ENCODE measurements at places on chromosomes 3 and 15.

GRCh38 chr3:71016178-71016845, 567.2 kb downstream of the FOXP1 start:
- no peak for DNase-seq

GRCh38 chr15:35430301-35430700, 115.7 kb downstream of the DPH6 start:
- no peak for DNase-seq

DNA sequence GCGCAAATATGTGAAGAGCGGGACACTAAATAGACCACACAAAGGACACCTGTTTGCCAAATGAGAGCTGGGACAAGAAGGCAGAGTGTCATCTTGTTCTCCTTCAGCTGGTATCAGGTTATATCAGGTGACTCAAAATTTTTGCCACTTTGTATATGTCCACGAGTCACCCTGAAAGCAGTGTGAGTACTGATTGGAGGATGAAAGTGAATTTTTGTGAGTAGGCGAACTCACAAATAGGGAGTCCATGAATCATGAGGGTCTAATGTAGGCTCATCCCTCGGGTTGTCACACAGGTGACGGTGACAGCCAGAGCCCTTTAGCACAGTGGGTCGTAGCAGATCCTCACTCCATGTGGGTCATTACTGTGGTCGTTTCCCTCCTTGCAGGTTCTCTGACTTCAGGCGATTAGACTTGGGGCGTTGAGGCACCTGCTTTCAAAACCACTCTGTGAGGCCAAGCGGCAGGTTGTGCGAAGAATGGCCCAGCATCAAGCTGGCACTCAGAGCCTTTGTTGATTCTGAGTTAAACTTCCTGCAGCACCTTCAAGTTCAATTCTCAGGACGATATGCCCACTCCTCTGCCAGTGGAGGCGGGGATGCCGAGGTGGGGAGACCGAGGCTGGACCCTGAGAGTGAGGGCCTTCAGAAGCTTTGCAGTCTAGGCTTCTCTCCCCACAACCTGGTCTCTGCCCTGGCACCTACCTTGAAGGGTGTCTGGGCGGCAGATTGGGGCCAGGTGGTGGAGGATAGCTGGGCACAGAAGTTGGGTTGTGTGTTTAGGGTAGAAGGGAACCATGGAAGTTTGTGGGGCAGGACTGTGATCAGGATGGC, 173.8 kb downstream of the SMAD6 start:
- DNase-seq: no peak

DNA sequence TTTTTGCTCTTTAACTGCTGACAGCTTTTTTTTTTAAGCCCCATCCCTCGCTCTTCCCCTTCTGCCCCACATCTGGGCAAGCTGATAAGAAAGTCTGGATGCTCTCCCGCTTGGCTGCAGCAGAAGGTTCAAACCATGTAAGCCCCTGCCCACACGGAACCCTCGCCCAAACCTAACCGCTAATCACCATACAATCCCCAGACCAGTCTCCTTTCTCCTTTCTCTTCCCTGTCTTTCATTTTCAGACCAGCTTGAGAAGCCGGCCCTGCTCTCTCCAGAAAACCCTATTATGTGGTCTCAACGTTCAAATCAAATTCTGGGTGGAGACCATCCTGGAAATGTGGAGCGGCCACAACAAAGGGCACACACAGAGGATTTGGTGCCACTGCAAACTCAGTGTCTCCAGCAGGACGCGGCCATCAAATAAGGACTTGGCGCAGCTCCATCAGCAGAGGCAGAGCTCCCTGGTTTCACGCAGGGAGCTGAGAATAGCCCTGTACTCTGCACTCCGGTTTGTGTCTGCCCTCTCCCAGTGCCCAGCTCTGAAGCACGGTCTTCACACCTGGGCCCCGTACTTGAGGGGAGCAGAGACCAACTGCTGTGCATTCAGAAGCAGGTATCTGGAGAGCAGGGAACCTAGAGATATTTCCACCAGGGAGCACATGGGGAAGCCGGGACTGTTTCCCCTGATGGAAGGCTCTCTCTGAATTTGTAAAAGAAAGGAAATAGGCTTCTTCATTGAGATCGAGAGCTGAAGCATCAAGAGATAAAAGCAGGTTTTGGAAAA, 92.6 kb downstream of the XXYLT1 start:
- no peak for DNase-seq

GRCh38 chr3:88626456-88627120, 476.8 kb downstream of the C3orf38 start:
- no peak for DNase-seq

DNA sequence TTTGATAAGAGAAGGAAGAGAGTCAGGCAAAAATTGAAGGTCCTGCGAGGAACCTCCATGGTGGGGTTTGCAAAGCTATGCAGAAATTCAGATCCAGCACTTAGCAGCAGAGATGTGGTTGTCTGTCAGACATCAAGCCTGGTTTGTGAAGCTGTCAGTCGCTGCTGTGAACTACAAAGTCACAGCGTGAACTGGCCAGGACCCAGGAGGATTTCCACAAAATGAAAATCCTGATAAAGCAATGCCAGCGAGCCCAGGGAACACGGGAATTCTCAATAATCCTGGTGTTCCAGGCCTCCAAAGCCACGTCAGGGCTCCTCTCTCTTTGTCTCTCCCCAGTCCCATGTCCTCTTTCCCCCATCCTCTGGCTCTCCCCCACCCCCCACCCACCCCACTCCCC, 296.9 kb upstream of the GADL1 start:
- no peak for DNase-seq

DNA sequence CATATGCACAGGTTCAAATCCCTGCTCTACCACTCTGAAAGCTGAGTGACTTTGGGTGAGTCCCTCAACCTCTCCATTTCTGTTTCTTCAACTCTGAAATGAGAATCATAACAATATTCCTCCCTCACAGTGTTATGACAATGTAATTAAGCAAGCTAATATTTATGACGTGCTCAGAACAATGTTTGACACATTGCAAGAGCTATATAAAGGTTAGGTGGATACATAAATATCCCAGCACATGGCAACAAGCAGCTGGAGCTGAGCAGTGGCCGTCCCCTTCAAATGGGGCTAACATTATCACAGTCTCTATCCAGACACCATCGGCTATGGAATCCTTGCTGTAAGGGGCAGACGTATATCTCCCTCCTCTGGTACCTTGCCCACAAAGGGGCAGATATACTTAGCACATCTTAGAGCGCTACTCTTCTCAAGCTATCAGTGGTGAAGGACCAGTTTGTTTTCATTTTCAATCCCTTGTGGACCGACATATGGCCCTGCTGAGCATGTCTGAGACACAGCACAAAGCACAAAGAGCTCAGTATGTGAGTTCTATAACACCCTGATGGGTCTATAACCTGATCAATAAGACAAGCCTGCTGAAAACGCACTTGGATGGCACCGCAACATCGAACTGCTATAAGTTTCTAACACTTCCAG, 80.9 kb downstream of the PRICKLE2 start:
- DNase-seq: no peak

DNA sequence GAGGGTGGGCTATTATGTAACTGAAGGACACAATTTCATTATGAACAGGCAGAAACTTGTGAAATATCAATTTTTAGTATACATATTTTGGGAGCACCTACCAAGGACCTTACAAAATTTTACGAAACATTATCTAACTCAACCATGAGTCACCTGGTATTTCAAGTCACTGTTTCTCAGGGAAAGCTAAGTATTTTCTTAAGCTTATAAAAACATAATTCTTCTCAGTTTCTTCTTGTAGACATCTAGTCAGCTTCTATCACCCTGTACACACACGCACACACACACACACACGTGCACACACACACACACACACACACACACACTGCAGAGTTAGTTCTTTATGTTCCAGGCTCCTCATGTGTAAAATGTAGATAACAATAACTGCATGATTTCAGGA, 658.3 kb downstream of the TUSC7 start:
- no peak for DNase-seq

Measured in left renal pelvis (tissue), 4 donors.